ENCODE measurements at places on chromosomes 2 and 18.

GRCh38 chr2:7867867-7868266 is 814.0 kb upstream of the ID2 start:
- no peak for DNase-seq

- no peak for DNase-seq
Observed at GRCh38 chr18:6266212-6266611, 148.5 kb downstream of the L3MBTL4 start.

DNA sequence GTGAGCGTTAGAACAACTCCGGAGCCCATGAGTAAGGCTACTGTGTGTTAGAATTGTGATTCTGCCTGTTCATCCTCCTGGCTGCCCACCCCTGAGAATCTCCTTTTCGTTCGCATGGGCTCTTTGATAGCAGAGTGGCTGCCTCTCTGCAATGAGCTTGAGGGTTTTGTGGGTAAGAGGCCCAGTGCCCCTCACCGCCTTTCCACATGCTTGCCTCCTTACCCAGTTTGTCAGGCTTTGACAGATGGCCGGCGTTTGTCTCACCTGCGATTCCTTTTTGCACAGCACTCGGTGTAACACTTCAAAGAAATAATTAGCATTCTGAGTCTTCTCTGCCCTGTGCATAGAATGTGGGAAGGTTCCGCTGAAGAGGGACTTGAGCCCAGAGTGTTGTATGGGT is 138.0 kb downstream of the RHBDD1 start:
- DNase-seq, result no peak

GRCh38 chr2:88521445-88522073 is 69.1 kb upstream of the FOXI3 start:
- DNase-seq, result no peak

DNA sequence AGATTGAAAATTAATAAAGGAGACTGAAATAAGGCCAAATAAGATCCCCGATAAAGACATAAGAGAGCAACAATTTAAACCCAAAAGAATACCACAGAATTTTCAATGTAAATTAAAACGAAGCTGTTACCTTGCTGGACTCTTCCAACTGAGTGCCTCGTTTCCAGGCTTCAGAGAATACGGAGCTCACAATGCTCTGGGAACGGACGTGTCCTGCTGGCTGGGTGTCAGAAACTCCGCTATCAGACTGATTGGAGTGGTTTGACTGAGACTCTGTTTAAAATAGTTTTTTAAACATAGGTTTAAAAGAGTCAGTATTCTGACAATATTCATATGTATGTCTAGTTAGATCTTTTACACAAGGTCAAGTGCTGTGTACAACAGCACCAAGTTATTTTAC is 90.4 kb downstream of the RAPH1 start:
- DNase-seq, result no peak

DNA sequence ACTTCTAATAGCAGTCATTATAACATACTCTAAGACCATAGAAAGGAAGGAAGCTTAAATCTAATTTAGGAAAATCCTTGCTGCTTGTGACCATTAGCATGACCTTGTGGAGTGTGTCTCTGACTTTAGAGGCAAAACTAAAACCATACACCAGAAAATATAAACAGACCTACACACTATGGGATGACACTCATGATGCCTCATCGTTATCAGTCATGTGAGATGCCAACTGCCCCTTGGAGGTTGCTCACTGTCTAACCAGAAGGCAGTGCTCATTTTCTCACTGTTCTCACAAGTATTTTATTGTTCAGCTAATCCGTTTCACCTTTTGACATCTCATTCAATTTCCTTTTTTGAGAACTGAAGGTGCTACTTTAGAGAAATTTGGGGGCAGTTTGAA is 376.9 kb downstream of the RND3 start:
- no peak for DNase-seq

DNA sequence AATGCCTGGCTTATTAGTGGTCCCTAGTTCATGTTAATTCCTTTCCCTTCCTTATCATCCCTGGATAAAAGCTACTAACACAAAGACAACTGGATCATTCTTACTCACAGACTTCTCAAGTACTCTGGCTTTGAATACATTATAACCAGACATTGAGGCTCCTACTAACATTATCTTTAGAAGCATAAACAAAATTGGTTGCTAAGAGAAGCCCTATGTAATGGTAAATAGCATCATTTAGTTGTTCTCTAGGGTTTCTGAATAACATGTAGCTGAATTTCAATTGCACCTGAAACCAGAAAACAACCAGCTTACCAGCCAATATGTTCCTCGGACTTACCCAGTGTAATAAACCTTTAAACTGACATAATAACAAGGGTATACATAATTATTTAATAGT is 114.1 kb upstream of the NCKAP5 start:
- DNase-seq, result no peak

DNA sequence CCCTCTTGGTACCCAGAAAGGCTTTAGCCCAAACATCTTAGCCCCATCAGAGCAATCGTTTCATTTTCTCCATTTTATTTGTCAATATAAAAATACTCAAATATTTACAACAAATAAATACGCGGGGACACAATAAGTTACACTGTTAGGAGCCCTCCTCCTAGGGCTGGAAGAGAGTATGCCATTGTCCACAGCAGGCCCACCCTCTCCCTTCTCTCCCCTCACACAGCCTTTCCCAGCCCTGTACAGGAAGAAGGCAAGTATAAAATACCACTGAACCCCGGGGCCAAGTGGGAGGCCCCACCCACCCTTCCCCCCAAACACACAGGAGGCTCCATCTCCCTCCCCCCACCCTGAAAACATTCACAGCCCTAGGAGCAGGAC is 1.9 kb upstream of the ANKRD39 start:
- no peak for DNase-seq

GRCh38 chr2:170396799-170397459 is 219.0 kb downstream of the MYO3B start:
- peak; percentile 14 for DNase-seq

GRCh38 chr2:219731173-219731572 is 103.7 kb downstream of the SLC4A3 start:
- no peak for DNase-seq

DNA sequence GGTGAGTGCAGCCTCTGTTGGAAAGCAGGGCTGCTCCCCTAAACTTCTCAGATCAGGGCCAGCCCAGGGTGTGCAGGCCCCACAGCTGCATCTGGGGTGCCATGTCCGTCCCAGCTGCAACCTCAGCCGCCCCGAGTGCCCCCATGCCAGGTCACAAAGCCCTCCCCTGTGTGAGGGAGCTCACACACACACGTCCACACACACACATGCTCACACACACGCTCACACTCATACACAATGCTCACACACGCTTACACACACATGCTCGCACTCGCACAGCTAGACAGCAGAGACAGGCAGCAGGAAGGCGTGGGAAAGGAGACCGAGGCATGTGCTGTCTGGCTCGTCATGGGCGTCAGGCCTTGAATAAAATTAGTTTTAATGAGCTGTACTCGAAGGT is 55.4 kb downstream of the ADI1 start:
- no peak for DNase-seq

DNA sequence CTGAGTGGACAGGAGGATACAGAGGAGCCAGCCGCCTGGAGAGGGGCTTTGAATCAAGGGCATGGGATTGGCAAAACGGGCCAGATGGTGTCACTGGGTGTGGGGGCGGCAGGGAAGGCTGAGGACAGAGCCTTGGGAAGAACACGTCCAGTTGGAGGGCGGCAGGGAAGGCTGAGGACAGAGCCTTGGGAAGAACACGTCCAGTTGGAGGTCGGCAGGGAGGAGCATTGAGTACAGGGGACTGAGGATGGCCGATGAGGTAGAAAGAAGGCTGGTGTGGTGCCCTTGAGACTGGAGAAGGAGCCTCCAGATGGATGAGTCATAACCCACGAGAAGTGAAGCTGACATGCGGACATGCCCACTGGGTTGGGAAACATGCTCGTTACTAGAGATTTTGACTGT is 4.5 kb downstream of the HES6 start:
- no peak for DNase-seq

- no peak for DNase-seq
Observed at GRCh38 chr2:212451786-212452231, 86.8 kb downstream of the ERBB4 start.
